ENCODE measurements at places on chromosomes 6 and 20.

GRCh38 chr6:150345781-150346180, 23.0 kb upstream of the IYD start:
- no peak for DNase-seq

- DNase-seq = no peak
Observed at GRCh38 chr6:80728830-80729229, 622.4 kb downstream of the BCKDHB start.

- DNase-seq = no peak
Observed at GRCh38 chr20:2093159-2093781, 8.4 kb upstream of the STK35 start.

DNA sequence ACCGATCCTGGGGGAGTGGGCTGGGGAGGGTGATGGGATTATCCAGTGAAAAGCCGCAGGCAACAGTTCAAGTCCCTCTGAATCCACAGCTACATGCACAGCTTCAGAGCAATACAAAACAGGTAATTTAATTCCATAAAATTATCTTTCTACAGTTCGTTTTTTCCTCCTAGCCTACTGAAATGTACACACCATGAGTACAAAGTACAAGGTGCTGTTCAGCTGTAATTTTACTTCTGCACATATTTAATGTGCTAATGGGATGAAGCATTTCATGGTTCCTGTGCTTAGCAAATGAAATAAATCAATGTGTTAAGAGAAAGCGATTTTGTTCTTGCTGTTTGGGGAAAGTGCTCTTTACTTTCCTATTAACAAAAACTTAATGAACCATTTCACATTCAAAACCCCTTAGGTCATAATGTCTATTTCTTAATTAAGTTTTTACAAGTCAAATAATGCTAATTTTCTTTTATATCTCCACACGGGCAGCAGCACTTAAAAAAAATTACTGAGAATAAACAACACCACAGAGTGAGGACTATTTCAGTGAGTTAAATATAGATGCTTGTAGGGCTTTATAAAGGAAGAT, 71.8 kb downstream of the INSM1 start:
- no peak for DNase-seq

GRCh38 chr6:37391120-37391519, 37.3 kb downstream of the RNF8 start:
- no peak for DNase-seq

DNA sequence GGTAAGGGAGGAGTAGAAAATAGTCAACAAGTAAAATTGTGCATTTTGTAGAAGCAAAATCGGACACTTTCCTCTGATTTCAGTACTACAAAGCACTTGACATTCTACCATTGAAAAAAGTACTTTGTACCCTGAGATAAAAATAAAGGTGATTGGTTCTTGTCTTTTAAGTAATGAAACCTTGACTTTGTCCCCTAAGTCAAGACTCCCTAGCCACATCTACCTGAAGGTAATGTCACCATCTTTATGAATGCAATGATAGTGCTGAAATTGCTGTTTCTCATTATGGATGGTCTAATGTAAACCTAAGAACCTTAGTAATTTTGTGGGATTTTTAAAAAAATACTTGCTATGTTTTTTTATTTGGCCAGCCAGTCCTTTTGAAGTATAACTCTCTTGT, 2.4 kb upstream of the MAN1A1 start:
- DNase-seq = no peak

- no peak for DNase-seq
Observed at GRCh38 chr6:155452576-155452975, 3.1 kb downstream of the NOX3 start.

GRCh38 chr6:6823568-6824224, 235.2 kb downstream of the LY86 start:
- DNase-seq = no peak

GRCh38 chr20:1838556-1839279, 56.5 kb upstream of the SIRPA start:
- no peak for DNase-seq

DNA sequence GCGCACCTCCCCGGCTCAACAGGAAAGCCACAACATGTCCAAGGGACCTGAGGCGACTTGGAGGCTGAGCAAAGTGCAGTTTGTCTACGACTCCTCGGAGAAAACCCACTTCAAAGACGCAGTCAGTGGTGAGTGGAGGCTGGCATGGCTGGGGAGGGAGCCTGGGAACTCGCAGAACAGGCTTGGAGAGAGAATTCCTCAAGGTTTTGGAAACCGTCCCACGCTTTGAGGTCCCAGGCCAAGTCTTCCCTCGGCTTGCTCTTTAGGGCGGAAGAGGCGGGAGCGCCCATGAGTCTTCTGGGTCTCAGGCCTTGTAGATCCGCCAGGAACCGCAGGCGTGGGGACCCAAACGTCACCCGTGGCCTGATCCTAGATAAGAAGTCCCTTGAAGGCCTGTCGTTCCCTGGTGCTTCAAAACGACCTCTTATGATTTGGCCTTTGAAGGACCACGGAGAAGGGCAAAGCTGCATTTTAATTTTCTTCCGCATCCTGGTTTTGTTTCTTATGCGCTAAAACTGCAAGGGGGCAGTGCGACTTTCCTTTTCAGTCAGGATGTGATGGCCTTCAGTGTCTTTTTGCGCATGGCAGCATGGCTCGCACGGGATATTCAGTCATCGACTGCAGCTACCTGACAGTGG, 2.0 kb downstream of the LAMP5 start:
- no peak for DNase-seq

DNA sequence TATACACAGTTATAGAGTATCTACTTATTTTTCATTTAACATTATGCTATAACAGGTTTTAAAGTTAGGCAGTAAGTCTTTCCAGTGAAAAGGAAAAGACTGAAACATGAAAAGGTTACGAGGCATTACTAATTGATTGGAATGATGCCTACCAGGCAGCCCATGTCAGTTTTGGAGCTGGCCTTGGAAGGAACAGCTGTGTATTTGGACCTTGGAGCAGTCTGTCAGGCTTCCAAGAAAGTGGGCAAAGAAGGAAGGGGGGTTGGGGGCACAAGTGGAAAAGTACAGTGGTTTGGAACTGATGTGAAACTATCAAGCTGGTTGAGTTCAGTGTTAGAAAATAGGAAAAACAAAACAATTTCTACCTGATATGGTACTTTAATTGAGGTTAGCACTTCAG, 41.7 kb downstream of the SLC16A10 start:
- DNase-seq = peak; percentile 17

DNA sequence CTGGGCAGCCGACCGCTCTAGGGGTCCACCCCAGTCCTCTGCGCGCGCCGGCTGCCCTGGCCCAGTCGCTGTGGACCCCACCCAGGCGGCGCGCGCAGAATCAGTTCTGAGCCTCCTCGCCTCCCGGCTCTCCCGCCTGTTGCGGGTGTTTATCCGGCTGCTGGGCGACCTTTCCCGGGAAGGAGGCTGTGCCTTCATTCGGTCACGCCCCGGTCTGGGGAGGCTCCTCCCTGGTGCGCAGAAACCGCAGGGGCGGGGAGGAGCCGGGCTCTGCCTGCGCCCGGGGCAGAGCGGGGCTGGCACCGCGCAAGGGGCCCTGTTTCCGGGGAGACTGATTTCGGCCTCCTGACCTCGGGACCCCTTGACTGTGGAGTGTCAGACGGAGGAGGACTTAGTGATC, 80.8 kb upstream of the EYS start:
- no peak for DNase-seq

DNA sequence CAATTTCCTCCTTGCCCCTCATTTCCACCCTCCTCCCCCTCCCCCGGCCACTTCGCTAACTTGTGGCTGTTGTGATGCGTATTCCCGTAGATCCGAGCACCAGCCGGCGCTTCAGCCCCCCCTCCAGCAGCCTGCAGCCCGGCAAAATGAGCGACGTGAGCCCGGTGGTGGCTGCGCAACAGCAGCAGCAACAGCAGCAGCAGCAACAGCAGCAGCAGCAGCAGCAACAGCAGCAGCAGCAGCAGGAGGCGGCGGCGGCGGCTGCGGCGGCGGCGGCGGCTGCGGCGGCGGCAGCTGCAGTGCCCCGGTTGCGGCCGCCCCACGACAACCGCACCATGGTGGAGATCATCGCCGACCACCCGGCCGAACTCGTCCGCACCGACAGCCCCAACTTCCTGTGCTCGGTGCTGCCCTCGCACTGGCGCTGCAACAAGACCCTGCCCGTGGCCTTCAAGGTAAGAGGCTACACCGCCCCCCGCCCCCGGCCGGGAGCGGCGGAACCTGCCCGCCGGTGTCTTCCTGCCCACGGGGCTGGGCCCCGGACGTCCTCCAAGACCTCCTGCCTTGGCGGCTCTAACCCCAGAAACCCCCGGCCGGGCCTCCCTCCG, 44.9 kb upstream of the SUPT3H start:
- DNase-seq = no peak

- no peak for DNase-seq
Observed at GRCh38 chr20:11229772-11230171, 556.0 kb upstream of the JAG1 start.

- DNase-seq = no peak
Observed at GRCh38 chr6:102961902-102962301, 1568.4 kb downstream of the GRIK2 start.

DNA sequence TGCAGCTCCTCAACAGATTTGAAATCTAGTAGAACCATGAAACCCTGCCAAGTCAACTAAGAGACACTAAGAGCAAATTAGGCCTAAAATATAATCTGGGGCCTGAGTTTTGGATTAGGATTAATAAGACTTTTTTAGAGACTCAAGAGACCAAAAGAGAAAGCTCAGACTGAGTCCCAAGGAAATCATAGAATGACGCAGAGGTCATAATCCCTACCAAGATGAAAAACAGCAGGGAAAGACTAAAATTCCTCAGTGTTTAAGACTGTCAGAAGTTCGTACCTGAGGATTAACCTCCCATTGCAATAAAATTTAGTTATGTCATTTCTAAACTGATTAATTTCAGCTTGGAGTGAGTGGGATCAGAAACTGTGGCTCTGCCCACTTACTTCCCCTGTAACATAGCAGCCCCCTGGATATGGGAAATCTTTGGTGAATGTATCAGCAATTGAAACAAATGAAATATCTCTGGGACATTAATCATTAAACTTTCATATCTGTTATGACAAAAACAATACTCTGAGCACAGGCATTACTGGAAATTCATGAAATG, 200.3 kb downstream of the EDN1 start:
- no peak for DNase-seq

- no peak for DNase-seq
Observed at GRCh38 chr6:27528714-27529113, 55.8 kb upstream of the ZNF184 start.

- no peak for DNase-seq
Observed at GRCh38 chr6:117267054-117267347, 1.6 kb downstream of the VGLL2 start.

GRCh38 chr6:14863902-14864850, 381.7 kb upstream of the JARID2 start:
- DNase-seq = no peak

DNA sequence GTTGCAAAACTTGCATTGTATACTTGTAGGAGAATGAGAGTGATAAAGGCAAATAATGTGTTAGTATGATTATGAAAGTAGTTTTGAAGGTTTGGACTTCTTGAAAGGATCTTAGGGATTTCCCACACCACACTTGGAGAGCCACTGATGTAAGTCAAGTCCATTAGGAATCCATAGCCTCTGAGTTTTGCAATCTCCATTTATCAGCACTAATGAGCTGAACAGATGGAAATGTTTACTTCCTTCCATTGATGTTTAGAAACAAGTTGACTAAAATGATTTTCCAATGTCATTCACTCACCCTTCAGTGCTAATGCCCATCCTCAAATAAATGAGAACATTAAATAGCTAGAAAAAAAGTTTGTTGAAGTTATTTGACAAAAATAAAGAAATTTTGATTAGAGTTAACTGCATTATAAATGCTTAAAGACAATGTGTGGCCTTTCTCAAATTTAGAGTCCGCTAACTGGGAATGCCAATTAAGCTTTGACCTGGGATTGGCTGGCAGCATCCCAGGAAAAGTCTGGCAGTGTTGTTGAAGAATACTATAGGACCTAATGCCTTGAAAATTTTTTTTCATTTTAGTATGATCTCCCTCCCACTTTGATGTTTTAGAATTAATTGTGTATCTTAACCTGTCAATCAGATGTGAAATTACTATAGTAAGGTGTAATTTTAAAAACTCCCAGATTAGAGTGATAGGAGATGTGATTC, 68.0 kb downstream of the SLC35F1 start:
- DNase-seq = no peak

GRCh38 chr6:90445533-90446108, 141.3 kb downstream of the MAP3K7 start:
- no peak for DNase-seq

DNA sequence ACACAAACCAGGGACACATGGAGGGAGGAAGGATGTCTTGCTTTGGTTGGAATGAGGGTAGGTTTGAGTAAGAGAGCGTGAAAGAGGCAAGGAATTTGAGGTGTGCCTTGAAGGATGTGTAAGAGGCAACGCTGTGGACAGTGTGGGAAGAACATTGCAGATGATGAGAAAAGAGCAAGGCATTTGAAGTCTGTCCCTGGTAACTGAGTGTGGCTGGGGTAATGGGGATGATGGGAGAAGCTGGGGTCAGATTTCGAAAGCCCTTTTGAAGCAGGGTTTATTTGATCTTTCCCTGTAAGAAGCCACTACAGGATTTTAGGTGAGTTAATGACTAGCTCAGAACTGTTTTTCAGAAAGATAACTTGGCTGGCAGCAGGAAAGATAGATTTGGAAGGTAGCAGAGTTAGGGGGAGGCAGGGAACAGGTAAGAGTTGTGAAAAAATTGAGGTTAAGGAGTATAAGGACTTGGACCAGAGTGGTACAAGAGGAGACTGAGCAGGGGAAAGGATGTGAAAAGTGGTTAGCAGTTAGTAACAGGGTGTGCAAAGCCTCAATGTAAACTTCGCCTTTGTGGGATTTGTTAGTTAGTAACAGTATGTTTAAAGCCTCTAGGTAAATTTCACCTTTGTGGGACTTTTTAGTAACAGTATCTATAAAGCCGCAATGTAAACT, 17.7 kb downstream of the UTRN start:
- no peak for DNase-seq

GRCh38 chr6:34132486-34133185, 13.3 kb downstream of the GRM4 start:
- no peak for DNase-seq

GRCh38 chr20:20225325-20226043, 142.4 kb upstream of the INSM1 start:
- no peak for DNase-seq

DNA sequence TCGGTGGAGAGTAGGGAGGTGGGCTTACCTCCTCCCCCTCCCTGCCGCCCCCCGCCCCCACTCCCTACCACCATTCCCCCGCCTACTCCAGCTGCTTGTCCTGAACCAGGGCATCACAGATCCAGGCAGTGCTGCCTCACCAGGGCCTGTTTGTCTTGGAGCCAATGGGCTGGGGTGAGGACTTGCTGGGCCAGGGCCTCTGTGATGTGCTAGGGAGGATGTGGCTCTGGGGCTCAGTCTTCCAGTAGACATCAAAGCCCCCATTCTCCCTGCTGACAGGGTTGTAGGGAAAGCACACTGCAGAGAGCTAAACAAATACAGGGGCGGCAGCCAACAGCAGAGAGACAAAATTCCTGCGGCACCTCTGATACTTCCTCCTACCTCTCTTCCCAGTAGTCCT, 48.2 kb upstream of the NXT1 start:
- DNase-seq = no peak
